ENCODE measurements at places on chromosomes 4 and X. TPM values are rescaled to one million over a fixed set of nuclear protein-coding genes. Genes with fewer than 3 reads are reported as not detected.

DNA sequence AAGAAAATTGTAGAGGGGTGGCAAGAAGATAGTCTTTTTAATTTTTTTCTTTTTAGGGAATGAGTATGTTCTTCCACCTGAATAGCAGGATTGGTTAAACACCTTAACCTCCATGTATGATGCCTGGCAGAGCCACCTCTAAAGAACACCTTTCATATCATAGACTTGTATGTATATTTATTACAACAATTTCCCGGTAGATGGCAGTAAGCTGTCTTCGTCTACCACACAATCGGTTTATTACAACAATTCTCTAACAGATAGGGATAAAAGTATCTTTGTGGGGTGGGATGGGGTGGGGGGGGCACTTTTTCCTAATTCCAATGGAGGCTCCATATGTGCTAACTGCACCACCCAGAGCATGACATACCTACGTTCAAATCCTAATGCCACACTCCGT is 255.5 kb downstream of the LDB2 start:
- H3K4me1 ChIP-seq: no peaks in the 10 kb centered on the region
- no peaks in the 10 kb centered on the region for H3K36me3 ChIP-seq
- no peak overlapping the region for H3K27ac ChIP-seq
- no peak for DNase-seq
- no peak overlapping the region for H3K4me3 ChIP-seq

DNA sequence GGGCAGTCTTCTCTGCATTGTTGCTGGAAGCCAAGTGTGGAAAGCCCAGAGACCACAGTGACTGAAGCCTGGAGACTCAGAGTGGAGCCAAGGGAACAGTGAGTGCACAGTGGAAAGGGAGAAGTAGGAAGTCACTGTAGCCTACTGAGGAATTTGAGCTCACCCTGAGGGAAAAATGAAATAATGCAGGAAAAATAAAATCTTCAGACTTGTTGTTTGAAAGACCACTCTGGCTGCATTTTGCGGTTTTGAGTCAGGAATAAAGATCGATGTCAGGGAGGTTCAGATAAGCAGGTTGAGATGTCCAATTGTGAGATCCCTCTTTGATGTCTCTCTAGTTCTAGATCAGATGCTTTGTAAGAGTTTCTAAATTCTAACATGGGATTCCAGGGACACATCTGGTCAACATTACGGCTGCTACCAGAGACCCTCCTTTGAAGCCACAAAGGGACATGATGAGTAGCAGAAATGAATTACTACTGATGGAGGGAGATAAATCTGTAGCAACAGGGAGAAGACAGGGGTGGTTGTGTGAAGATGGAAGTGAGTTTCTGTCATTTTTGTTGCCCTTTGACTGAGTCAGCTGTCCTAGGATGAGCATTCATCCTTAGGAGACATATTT is 8.4 kb downstream of the ADH4 start:
- H3K36me3 ChIP-seq: no peaks in the 10 kb centered on the region
- no peak overlapping the region for H3K27ac ChIP-seq
- no peaks in the 10 kb centered on the region for H3K27me3 ChIP-seq
- no peak overlapping the region for H3K4me3 ChIP-seq
- DNase-seq: no peak

The MAGEA4 gene
- not detected for total RNA-seq

DNA sequence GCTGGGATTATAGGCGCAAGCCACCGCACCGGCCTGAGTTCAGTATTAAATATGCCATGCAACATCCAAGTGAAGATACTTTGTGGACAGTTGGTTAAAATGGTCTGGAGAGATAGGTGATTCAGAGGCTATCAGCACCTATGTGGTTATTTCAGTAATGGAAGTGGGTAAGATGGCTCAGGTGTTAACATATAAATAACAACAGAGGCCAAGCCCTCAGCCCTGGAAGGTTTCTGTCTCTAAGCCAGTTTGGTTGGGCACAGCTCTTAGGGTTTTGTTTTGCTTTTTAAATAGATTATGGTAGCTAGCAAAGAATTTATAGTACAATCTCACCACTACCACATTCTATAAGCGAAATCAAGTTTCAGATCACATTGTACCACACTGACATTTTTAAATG is 16.6 kb downstream of the FAM114A1 start:
- H3K27ac ChIP-seq: no peak overlapping the region
- H3K4me1 ChIP-seq: peaks cover 10% of the 10 kb centered on the region
- no peak for DNase-seq
- H3K4me3 ChIP-seq: no peak overlapping the region
- H3K36me3 ChIP-seq: peaks cover 44% of the 10 kb centered on the region

- no peak for DNase-seq
- no peaks in the 10 kb centered on the region for H3K4me1 ChIP-seq
- no peak overlapping the region for H3K27ac ChIP-seq
These were observed 12.8 kb upstream of the MBNL3 start for GRCh38 chrX:132501606-132502005.

DNA sequence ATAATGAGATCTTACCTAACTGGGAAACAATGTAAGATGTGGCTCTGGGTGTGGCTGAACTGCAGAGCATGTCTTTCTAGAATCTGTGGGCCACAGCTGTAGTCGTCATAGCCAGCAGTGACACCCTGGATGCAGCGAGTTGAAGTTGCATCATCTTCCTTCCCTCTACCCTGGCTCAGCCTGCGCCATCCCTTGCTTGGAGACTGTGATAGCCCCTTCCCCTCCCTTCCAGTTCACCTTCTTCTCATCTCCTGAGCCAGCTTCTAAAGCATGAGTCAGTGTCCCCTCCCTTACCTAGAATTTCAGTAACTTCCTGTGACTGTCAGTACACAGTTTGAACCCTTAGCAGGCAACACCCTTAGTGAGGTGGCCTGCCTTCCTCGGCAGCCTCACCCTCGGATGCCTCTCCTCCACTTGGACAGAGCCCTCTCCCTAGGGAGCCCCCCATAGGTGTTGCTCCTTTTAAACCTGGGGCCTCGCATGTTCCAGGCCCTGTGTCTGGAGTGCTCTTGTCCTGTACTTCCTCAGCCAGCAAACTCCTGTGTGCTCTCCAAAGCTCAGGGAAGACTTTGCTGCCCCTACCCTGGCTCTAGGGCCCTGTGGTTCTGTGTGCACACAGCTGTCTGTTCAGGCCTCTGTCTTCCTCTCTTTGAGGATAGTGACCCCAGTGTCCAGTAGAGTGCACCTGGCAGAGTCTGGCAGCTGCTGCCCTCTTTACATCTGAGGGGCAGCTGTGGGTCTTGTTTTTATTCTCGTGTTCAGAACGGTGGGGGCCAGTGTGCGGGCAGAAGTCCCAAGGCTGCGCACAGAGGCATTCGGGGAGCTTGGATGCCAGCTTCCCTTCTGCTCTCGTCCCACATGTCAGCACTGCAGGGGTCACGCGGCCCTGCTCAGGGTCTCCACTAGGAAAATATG is 43.7 kb upstream of the TADA2B start:
- peaks cover 1% of the 10 kb centered on the region for H3K4me1 ChIP-seq
- DNase-seq: no peak
- H3K27me3 ChIP-seq: no peaks in the 10 kb centered on the region
- H3K27ac ChIP-seq: no peak overlapping the region

The PNMA5 gene
- total RNA-seq: not detected

The HDX gene
- total RNA-seq: 8.9 TPM

The CTAG2 gene
- total RNA-seq: not detected

DNA sequence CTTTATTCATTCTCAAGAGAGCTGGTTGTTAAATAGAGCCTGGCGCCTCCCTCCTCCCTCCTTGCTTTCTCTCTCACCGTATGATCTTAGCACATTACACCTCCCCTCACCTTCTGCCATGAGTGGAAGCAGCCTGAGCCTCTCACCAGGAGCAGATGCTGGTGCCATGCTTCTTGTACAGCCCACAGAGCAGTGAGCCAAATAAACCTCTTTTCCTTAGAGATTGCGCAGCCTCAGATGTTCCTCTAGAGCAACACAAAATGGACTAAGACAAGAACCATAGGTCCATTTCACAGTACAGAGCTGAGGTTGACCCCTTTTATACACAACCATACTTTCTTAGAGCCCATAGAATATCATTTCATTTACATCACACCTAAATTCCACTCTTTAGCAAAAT is 10.1 kb upstream of the TMEM144 start:
- no peaks in the 10 kb centered on the region for H3K27me3 ChIP-seq
- H3K36me3 ChIP-seq: no peaks in the 10 kb centered on the region
- H3K27ac ChIP-seq: no peak overlapping the region
- DNase-seq: no peak

The DCAF4L1 gene
- 0.29 TPM for total RNA-seq

DNA sequence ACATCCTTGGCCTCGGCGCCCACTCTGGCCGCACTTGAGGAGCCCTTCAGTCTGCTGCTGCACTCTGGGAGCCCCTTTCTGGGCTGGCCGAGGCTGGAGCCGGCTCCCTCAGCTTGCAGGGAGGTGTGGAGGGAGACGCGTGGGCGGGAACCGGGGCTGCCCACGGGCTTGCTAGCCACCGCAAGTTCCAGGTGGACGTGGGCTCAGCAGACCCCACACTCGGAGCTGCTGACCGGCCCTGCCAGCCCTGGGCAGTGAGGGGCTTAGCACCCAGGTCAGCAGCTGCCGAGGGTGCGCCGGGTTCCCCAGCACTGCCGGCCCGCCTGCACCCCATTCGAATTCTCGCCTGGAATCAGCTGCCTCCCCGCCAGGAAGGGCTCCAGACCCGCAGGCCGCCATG is 1892.3 kb upstream of the PCDH7 start:
- no peaks in the 10 kb centered on the region for H3K27me3 ChIP-seq
- no peak overlapping the region for H3K27ac ChIP-seq
- no peak for DNase-seq
- H3K4me1 ChIP-seq: no peaks in the 10 kb centered on the region
- H3K36me3 ChIP-seq: no peaks in the 10 kb centered on the region

DNA sequence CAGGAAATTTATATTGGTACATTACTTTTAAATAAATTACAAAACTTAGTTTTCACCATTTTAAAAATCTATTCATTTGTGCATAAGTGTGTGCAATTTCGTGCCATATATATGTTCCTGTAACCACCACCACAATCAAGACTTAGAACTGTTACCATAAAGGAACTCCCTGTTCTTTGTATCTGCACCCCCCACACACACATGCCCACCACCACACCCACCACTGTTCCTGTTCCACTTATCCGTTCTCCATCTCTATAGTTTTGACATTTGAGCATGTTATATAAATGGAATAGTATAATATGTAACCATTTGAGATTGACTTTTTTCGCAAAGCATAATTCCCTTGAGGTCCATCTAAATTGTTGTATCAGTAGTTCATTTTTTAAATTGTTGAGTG is 73.7 kb downstream of the TAF1 start:
- H3K27ac ChIP-seq: no peak overlapping the region
- no peaks in the 10 kb centered on the region for H3K36me3 ChIP-seq
- no peaks in the 10 kb centered on the region for H3K4me1 ChIP-seq
- no peak overlapping the region for H3K4me3 ChIP-seq
- no peaks in the 10 kb centered on the region for H3K27me3 ChIP-seq

The FAM47E gene
- total RNA-seq: 0.54 TPM
